ENCODE measurements at places on chromosomes 11 and 22.

GRCh38 chr11:129905402-129905801 lies 10.0 kb upstream of the NFRKB start:
- DNase-seq: no peak

- DNase-seq: peak; percentile 71
Observed at GRCh38 chr22:45863981-45864751, 112.8 kb downstream of the WNT7B start.

GRCh38 chr22:43288807-43289420 lies 54.3 kb downstream of the SCUBE1 start:
- no peak for DNase-seq

DNA sequence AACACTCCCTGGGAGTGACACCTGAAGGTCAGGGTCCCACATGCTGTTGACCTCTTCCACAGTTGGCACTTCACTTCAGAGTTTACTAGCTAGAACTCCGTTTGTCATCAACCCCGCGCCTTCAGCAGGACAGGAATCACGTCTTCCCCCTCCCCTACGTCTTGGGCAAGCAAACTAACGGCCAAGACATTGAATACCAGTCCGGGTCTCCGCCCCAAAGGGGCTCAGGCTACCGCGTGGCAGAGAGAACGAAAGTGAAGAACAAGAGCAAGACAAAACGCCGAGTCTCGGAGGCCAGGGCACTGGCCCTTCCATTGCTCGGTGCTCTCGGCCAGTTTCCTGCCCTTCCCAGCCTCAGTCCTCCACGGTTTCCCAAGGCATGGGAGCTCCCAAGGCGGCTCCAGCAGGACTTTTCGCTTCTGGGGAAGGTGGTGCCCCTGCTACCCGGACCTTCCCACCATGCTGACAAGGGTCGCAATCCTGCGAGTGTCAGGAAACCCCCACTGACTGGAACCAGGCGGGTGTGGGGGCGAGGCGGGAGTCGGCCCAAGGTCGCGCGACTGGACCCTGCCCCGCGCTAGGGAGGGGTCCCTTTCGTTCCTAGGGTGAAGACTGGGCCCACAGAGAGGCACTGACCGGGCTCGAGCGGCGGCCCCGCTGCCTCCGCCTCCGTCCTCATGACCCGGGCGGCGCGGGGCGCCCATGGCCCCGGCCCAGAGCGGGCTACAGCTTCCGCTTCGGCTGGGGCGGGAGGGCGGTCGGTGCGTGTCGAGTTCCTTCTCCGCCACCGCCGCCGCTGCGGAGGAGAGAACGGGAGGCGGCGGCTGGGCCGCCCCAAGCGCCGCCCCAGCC lies at the start of gene GUCD1:
GUCD1 (minus strand) TSS at position 826 of the 852 bp plus-strand sequence; CDS start at position 679, 147 bp downstream.
- DNase-seq: no peak

GRCh38 chr22:40714499-40715337 lies 35.4 kb downstream of the MCHR1 start:
- no peak for DNase-seq

- DNase-seq: peak; percentile 56
Observed at GRCh38 chr22:37563153-37564081, 3.1 kb downstream of the CDC42EP1 start.

Data from HTR-8/SVneo (cell line).